A549 treated with RU486 at 1 μM for 4 hours (cell line): ENCODE measurements at places on chromosomes 12 and 14. TPM values are rescaled to one million over a fixed set of nuclear protein-coding genes. Genes with fewer than 3 reads are reported as not detected.

The PRR13 gene
- 298 to 414 TPM (median 381 TPM) in 5 replicates for total RNA-seq

The TAS2R46 gene
- not detected in 5 replicates for total RNA-seq

The SMIM41 gene
- not detected in 5 replicates for total RNA-seq

The TCTN2 gene
- total RNA-seq = 11.5 to 14.5 TPM (median 12.9 TPM) in 5 replicates

The CD69 gene
- total RNA-seq = not detected in 5 replicates

The TAS2R50 gene
- not detected in 5 replicates for total RNA-seq
